AG10803 (cell line): ENCODE measurements at places on chromosomes 5 and 9.

GRCh38 chr9:93240891-93241334, 57.0 kb downstream of the WNK2 start:
- DNase-seq = no peak

DNA sequence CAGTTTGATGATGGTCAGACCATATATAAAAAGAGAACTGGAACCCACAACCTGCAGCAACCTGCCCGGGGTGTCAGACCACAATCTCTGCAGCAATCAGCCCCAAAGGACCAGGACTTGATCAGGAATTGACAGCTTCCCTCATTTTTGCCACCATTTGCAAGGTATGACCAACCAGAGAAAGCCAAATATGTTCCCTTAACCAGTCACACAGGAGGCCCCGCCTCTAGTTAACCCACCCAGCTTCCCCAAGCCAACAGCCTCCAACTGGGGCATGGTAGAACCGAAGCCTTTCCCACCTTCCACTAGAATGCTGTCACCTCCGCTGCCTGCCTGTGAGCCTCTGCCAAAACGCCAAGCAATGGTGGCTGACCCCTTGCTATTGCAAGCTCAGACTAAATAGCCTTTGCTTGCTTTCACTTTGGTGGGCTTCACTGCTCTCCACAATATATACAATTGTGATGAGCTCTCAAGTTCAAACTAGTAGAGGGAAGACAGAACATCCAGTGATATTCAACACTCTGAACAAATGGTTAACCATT, 86.3 kb downstream of the AK8 start:
- DNase-seq = no peak

GRCh38 chr5:181121675-181122561, 9.1 kb downstream of the OR2V1 start:
- no peak for DNase-seq

DNA sequence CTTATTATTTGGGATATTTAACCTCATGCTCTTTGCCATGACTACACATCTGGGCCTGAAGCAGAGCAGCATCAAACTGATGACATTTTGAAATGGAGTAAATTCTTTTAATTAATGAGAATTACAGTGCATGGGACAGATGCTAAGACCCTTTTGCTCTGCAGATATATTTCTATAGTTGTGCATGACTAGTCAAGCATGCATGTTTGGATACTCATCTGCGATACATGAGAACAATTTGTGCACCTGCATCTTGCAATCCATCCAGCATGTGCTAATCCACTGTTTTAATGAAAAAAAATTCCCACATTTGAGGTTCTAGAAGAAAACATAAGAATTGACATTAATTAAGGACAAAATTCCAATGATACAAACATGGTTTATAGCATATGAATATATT, 1047.6 kb upstream of the ACO1 start:
- no peak for DNase-seq

- DNase-seq = no peak
These were observed 13.5 kb downstream of the CNTFR start for GRCh38 chr9:34575862-34576596.

DNA sequence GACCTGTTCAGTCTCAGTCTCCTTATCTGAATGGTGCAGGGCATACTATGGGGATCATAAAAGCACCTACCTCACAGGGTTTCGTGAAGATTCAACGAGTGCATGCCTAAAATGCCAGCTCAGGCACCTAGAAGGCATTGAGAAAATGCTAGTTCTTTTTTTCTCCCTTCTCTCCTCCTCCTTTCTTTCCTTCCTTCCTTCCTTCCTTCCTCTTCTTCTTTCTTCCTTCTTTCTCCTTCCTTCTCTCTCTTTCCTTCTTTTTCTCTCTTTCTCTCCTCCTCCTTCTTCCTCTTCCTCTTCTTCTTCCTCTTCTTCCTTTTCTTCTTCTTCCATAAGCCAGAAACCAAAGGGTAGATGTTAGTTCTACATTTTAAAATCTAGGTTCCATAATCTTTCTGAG, 12.3 kb upstream of the RAB14 start:
- DNase-seq = no peak
